ENCODE measurements at places on chromosomes 16 and 17.

- DNase-seq, result no peak
Measured at GRCh38 chr17:75456039-75456416, 407 bp upstream of the TMEM94 start.

DNA sequence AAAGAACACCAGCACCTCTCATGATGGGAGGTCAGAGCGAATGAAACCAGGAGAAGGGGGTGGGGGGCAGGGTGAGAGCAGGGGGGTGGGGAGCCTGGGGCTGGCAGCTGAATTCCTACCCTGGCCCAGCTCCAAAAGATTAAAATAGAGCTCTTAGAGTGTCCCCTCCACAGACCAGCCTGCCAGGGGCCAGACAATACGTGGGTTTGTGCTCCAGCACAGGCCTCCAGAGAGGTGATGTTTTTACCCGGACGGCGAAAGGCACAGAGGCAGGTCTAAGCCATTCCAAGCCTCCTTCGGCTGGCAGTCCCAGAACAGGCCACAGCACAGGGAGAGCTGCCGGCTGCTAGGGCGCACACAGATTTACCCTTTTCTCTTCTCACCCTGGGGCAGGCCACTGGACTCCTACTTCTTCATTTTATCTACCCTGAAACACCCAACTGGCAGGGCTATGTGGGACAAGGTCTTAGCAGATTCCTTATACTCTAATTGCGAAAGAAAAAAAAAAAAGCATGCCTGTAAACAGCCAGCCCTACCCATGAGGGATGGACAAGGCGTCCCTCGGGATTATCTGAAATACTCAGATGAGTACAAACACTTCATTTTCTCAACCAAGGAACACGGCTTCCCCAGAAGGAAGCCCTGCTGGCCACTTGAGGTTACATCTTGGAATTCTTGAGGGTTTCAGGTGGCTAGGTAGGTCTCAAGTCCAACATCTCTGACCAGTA, 71.9 kb upstream of the NOG start:
- DNase-seq, result no peak

GRCh38 chr17:79948406-79948944, 87.2 kb downstream of the TBC1D16 start:
- DNase-seq, result no peak

DNA sequence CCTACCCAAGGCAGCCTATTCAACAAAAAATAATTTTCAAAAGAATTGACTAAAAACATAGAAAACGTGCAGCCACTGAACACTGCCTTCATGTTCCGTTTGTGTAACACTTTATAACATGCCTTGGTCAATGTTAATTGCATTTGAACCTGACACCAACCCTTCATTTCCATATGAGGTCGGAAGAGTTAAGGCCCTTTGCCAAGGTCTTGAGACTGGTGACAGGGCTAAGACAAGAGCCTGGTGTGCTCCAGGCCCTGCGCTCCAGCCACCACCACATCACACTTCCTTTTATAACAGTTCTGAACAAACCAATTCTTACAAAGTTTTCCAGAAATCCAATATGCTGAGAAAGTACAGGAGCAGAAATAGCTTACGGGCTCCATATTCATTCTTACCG, 4.2 kb downstream of the BBS2 start:
- DNase-seq, result no peak

DNA sequence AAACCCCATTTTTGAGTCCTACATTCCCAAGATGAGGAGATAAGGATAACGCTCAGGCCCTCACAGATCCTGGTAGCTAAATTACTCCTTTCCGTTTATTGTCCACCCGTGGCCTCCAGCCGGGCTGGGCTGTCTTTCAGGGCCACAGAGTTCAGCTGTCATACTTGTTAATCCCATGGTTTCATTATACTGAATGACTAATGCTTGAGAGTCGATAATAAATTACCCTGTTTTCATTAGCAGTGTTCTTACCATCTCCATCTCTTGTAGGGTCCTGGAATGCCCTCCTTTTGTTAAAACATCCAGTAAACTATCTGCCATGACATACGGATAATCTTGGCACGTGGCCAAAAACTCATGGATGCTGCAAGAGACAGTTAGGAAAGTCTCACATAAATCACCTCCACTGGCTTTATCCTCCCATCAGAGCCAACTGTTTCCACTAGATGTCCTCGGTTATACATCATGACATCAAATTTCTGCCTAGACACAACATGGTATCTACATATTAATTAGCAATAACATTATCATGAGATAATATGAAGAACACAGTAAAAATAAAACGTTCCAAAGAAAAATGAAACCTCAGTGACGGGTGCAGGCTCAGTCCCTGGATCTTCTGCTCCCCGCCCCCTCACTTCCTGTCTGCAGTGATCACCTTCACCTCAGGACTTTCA, 45.3 kb downstream of the BRD7 start:
- no peak for DNase-seq

Data from stimulated activated CD4-positive, alpha-beta T cell treated with anti-CD3 and anti-CD28 coated beads, Interleukin-12 subunit alpha, Interleukin-12 subunit beta, amount 100 ng/mL, for 4 hours (primary cell).